Ammon's horn (tissue), 1 donor: ENCODE measurements at places on chromosomes 11 and 22.

DNA sequence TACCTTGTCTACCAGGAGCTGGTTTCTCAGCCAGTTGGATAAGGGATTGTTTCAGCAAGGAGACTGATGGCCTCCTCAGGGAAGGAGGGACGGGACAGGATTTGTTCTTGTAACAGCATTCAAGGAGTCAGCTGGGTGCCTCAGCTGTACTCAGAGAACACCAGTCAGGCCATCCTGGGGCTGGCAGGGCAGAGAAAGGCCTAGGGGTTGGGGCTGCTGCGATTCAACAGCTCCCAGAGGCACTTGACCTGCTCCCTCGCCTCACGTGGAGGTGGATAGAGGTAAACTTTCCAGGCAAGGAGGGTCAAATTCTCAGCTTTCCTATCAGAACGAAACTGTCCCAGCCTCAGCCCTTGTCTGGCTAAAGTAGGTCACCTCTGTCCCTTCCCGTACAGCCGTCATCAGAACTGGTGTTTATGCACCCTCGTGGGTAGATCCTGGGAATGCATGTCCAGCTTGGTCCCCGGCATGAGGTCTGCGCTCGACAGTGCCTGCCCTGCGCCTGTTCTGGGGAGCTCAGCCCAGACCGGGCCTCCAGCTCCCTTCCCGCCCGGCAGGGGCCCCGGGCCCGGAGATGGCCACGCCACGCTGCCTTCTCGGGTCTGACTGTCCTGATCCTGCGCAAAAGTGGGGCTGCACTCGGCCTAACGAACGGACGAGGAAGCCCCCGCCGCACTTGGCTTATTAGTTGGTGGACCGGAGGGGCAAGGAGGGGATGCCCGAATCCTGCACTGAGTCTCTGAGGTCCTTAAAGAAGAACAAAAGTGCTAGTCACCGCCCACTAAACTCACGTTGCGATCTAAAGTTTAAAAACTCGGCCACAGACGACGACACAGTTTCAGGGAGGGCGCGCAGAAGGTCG lies 762 bp upstream of the CCDC134 start:
- DNase-seq, result peak; percentile 40

- DNase-seq, result no peak
Observed at GRCh38 chr11:13316528-13316961, 39.0 kb downstream of the BMAL1 start.

- DNase-seq, result no peak
Observed at GRCh38 chr22:49807129-49807528, 20.5 kb downstream of the BRD1 start.

GRCh38 chr11:11806074-11806473 lies 35.7 kb upstream of the USP47 start:
- no peak for DNase-seq

GRCh38 chr11:7759010-7759409 lies 37.7 kb downstream of the OR5P2 start:
- no peak for DNase-seq
